IPS-NIHi11 (cell line): ENCODE measurements at places on chromosomes 3 and 15.

- peak; percentile 20 for DNase-seq
Measured at GRCh38 chr3:62229211-62229610, 144.1 kb downstream of the FEZF2 start.

DNA sequence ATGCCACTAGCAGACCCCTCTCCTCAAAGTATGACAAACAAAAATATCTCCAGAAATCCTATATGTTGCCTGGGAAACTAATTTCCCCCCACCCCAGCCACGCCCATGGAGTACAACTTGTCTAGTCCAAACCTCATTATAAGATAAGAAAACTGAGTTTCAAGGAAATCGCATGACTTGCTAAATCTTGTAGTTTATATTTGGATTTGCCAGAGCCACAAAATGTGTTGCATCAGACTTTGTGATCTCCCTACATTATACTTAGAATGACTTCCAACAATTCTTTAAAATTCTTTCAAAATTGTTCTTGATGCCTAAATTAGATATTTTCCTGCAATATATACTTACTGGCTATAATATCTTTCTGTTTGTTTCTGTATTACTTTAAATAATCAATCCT is 1034.4 kb downstream of the IGSF11 start:
- no peak for DNase-seq

- no peak for DNase-seq
Measured at GRCh38 chr3:4907643-4908432, 71.4 kb upstream of the BHLHE40 start.

- peak; percentile 49 for DNase-seq
Measured at GRCh38 chr3:107524841-107525643, 2.3 kb downstream of the BBX start.

DNA sequence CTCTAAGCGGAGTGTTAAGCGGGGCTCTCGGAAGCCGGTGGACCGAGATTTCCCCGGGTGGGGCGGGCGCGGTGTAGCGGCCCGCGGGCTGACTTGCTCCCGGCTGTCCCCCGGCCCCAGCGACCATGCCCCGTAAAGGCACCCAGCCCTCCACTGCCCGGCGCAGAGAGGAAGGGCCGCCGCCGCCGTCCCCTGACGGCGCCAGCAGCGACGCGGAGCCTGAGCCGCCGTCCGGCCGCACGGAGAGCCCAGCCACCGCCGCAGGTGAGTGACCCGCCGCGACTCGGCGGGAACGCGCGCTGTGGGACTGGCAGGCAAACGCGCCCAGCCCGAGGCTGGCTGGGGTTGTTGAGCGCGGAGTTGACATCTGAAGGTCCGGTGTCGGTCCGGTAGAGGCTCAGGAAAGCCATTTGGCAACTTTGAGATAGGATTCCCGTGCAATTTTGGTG is 1.3 kb downstream of the SMC4 start:
- DNase-seq, result peak; percentile 20

- DNase-seq, result peak; percentile 41
Measured at GRCh38 chr3:86180696-86181095, 810.3 kb downstream of the VGLL3 start.

GRCh38 chr15:100098705-100099104 is 243.1 kb downstream of the ADAMTS17 start:
- DNase-seq, result no peak

- no peak for DNase-seq
Measured at GRCh38 chr15:47678040-47678439, 39.3 kb upstream of the SEMA6D start.

- DNase-seq, result no peak
Measured at GRCh38 chr3:146903927-146904326, 298.8 kb upstream of the PLSCR5 start.

DNA sequence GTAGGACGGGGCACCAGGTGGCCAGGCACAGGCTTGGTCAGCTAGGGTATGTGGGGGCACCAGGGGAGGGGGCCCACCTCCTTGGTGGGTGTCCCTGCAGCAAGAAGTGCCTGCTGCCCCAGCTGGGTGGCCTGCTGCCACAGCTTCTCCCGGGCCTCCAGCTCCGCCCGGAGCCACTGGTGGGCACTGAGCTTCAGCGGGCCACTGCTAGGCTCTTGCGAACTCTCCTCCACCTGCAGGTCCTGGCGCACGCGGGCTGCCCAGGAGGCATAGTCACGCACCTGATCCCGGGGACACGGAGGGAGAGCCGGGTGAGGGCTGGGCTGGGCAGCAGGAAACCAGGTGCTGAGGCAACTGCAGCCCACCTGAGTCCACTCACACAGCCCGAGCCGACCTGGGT is 25.5 kb downstream of the SPTBN5 start:
- no peak for DNase-seq

DNA sequence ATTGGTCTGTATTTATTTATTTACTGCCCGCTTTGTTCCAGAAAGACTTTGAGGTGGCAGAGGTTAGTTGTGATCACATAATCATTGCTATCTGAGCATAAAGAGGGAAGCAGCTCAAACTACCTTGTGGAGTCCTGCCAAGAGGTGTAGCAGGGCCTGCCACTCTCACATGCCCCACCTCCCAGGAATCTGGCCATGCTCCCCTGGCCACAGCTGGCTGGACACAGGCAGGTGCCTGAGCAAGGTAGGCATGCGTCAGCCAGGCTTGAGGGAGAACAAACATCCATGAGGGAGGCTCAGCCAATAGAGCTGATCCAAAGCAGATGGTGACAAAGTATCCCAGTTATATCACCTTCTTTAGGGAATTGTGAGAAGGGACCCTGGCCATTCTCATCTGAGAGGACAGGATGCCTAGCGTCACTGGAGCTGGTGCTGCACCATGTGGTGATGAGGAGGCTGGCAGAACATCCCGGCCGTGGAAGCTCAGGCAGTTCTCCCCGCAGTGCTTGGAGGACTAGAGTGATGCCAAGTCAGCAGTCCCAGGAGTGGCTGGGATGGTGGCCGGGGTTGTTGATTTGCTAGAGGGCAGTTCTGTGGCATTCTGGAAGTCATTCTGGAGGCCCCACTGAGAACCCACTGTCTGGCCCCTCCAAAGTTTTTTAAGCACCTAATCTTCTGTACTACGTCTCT is 6.8 kb upstream of the POLG start:
- no peak for DNase-seq
